Bronchial smooth muscle cell (primary cell): ENCODE measurements at places on chromosomes 6 and 20. TPM values are rescaled to one million over a fixed set of nuclear protein-coding genes. Genes with fewer than 3 reads are reported as not detected.

The MDFI gene
- 0.26 TPM in 1 of 2 replicates, not detected in the other for total RNA-seq

The JPH2 gene
- total RNA-seq: under 0.01 TPM in 1 of 2 replicates, not detected in the other

The REM1 gene
- not detected in 2 replicates for total RNA-seq

The MRPL2 gene
- 18.1 and 22.7 TPM in 2 replicates for total RNA-seq

The SIRPB2 gene
- total RNA-seq: not detected in 2 replicates

The HLA-DPB1 gene
- 3.5 and 10.4 TPM in 2 replicates for total RNA-seq

The HRH3 gene
- total RNA-seq: not detected in 2 replicates

The BPIFB4 gene
- total RNA-seq: not detected in 2 replicates

The LAMA2 gene
- 110 and 204 TPM in 2 replicates for total RNA-seq

The CYB5R4 gene
- 1.0 and 2.7 TPM in 2 replicates for total RNA-seq

The SLC32A1 gene
- not detected in 2 replicates for total RNA-seq

The RNF39 gene
- total RNA-seq: under 0.01 and 0.09 TPM in 2 replicates

The ASXL1 gene
- 26.5 and 29.3 TPM in 2 replicates for total RNA-seq

The DEFB112 gene
- total RNA-seq: not detected in 2 replicates

The POM121L2 gene
- not detected in 2 replicates for total RNA-seq

The CLPSL1 gene
- total RNA-seq: not detected in 2 replicates

The LAMA4 gene
- total RNA-seq: 569 and 653 TPM in 2 replicates

The IMPG1 gene
- total RNA-seq: not detected in 2 replicates

The PSMB8 gene
- 71.3 and 74.7 TPM in 2 replicates for total RNA-seq

The COL9A3 gene
- 0.52 and 1.1 TPM in 2 replicates for total RNA-seq

The EPM2A gene
- 4.1 and 6.8 TPM in 2 replicates for total RNA-seq

The SLA2 gene
- not detected in 2 replicates for total RNA-seq

The NKAIN4 gene
- total RNA-seq: not detected in 2 replicates

The BPIFA1 gene
- total RNA-seq: not detected in 2 replicates

The BTN1A1 gene
- under 0.01 TPM in 1 of 2 replicates, not detected in the other for total RNA-seq

The HLA-DRA gene
- 0.17 and 0.95 TPM in 2 replicates for total RNA-seq

The PACRG gene
- 0.16 and 0.17 TPM in 2 replicates for total RNA-seq
